ENCODE measurements at places on chromosomes 6 and 20. TPM values are rescaled to one million over a fixed set of nuclear protein-coding genes. Genes with fewer than 3 reads are reported as not detected.
A peak's percentile ranks its signal among the peaks of the same experiment; 100 is the strongest.

CALHM6 gene
- 1.4 TPM for total RNA-seq

PRL gene
- not detected for total RNA-seq

VSX1 gene
- not detected for total RNA-seq

SH3BGRL2 gene
- total RNA-seq = 44.3 TPM

LY6G6F gene
- not detected for total RNA-seq

COL12A1 gene
- 20.4 TPM for total RNA-seq

SIRPA gene
- 28.3 TPM for total RNA-seq

ABHD16B gene
- total RNA-seq = 0.24 TPM

ENTPD6 gene
- 56.3 TPM for total RNA-seq

CDKN1A gene
- total RNA-seq = 33.7 TPM

ANGPT4 gene
- not detected for total RNA-seq

CST4 gene
- not detected for total RNA-seq

FHL5 gene
- not detected for total RNA-seq

SPATA25 gene
- total RNA-seq = 5.8 TPM

TFB1M gene
- total RNA-seq = 27.4 TPM

PGC gene
- not detected for total RNA-seq

MYO6 gene
- total RNA-seq = 122 TPM

LGSN gene
- not detected for total RNA-seq

TP53RK gene
- total RNA-seq = 19.2 TPM

TRIM40 gene
- total RNA-seq = 0.29 TPM

RHAG gene
- total RNA-seq = not detected

- DNase-seq = peak; percentile 44
Measured at GRCh38 chr6:6758915-6759654, 170.6 kb downstream of the LY86 start.

DNA sequence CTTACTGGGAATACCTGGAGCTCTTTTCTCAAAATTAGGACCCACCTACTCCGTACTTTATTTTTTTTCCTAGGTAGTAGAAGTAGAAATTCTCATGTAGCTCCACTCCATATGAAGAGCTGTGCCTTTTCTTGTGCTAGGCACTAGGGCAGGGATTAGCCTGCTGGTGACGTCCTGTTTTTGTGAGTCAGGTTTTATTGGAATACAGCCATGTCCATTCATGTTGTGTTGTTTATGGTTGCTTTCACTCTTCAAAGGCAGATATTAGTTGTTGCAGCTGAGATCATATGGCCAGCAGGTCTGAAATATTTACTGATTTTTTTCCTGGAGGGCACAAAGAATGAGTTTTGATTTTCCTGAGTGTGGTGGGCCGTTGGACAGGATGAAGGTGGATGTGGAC is 20.5 kb downstream of the XRN2 start:
- no peak for DNase-seq

- no peak for DNase-seq
Measured at GRCh38 chr6:12173661-12174060, 116.5 kb upstream of the EDN1 start.

- no peak for DNase-seq
Measured at GRCh38 chr6:5383856-5384255, 122.5 kb downstream of the FARS2 start.

DNA sequence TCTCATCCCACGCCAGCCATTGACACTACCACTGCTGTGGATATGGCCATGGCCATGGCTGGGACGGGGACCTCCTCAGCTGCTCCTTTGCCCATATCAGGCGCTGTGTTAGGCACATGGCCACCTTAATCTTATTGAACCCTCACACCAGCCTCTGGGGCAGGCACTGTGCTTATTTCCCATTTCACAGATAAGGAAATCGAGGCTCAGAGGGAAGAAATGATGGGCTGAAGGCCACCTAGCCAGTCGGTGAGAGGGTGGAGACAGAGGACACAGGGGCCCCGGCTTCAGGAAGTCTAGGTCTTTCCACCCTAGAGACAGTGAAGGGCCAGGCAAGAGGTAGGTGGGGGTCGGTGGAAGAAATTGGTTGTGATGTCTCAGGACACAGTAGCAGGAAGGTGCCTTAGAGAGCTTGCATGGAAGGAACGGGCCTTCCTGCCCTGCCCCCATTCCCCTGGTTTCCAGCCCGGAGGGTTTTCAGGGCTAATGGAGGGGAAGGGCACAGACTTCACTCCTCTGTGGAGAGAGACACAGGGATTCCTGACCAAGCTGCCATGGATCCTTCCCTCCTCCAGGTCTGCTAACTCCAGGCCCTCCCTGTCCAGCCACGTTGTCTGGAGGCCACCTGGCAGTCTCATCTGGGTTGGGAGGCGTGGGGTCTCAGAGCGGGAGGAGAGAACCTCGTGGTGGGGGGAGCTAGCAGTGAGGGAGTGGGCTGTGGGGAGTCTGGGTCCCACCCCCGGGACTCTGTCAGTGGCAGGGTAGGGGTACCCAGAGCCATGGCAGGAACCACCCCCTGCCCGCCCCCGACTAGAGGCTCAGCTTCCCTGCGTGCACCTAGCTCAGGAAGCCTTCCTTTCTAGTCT is 120.4 kb downstream of the VEGFA start:
- no peak for DNase-seq

- no peak for DNase-seq
Measured at GRCh38 chr20:1335961-1336698, 7.2 kb upstream of the SDCBP2 start.

- DNase-seq = no peak
Measured at GRCh38 chr6:11212664-11213063, 19.8 kb downstream of the NEDD9 start.

GRCh38 chr6:138406443-138406842 is 2.4 kb downstream of the HEBP2 start:
- peak; percentile 10 for DNase-seq

- no peak for DNase-seq
Measured at GRCh38 chr20:39038495-39038894, 76.4 kb downstream of the DHX35 start.

DNA sequence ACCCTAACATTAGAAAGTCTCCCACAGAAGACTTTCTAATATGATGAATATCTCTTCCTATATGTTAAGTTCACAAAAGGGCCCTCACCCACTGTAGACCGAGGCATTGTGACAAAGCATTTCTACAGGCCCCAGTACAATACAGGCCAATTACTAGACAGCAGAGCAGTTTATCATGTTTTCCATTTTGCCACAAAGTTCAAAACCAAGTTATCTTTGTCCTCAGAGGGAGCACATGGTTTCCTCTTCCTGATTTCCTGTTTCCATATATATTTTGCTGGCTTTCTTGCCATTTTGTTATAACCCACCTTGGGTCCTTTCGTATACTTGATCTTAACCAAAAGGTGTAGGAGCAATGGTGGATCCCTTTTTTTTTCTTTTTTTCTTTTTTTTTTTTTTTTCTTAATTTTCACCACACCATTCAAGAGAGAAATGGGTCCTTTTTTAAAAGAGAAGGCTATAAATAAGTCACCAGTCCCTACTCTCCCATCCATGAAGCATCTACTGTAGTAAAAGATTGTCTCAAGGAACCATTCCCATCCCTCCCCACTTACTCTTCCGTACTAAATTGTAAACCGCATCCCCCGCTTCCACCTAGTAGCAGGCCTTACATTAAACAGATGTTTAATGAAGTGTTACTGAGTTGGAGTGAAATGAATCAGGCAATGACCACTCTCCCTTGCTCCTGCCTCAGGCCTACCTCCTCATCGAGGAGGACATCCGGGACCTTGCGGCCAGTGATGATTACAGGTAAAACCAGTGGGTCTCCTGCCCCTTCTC is 2.1 kb upstream of the UBE2C start:
- DNase-seq = no peak

DNA sequence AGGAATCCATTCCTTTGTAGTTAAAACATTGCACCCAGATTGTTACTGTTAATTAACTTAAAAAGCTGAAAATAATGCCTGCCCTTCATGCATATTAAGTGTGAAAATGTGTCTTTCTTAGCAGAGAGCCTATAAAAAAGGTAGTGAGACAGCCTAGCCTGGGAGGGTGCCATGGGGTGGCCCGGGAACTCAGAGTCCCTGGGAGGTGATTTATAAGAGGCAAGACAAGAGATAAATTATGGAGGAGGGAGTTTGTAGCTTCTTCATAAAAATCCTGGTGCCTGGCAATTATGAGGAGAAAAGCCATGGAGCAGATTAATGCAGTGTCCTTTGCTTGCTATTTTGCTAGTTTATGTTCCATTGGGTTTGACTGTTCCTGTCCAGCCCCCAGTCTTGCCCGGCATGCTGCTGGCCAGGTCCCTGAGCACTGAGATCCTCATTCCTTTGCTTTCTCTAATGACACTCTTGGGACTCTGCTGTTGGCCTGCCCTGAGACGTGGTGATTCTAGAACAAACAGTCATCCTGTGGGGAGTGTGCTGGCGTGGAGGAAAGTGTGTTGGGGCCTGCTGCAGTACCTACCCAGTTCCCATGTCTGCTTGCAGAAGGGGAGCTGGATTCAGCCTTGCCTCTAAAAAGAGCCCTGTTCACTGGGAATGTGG is 4.2 kb downstream of the MLN start:
- no peak for DNase-seq

DNA sequence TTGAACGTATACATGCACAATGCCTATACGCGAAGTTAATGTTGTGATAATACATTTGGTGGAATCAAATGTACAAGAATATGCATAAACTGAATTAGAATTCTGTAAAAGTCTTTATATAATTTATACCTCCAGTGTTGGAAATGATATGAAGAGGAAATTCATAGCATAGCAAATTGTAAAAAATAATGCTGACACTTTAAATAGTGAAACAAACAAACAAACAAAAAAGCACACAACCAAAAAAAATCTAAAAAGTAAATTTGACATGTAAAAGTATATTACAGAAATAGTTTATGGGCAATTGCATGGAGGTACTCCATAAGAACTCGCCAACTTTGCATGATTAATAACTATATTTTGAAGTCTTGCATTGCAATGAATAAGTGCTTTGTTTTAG is 780.9 kb downstream of the TBC1D32 start:
- DNase-seq = no peak

- no peak for DNase-seq
Measured at GRCh38 chr6:102936959-102937358, 1543.5 kb downstream of the GRIK2 start.

DNA sequence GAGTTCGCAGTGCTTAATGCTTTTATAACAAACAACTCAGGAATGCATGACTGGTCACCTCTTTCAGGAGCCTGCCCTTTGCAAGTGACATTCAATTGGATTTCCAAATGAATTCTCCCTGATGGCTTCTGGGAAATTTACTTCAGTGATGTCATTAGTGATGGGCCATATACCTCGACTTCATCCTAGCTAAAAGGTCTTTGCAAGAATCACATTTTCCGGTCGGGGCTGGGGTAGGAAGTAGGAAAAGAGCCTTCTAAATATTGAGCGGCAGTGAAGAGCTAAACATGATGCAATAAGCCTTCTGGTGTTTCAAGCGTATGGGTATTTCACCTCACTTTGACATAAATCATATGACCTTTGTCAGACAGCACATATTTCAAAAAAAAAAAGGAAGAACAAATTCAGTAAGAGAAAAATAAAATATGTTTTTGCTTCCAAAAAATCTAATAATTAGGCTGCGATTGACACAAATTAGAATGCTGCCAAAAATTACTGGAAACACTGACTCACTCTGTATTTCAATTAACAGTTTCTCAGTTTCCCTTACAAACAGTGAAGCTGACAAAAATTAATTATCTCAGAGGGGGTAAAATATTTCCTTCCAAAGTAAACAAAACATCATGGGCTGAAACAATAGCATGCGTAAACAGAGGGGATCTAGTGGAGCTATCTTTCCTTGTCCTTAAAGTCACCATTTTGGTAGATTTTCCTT is 39.8 kb downstream of the ADTRP start:
- DNase-seq = no peak

DNA sequence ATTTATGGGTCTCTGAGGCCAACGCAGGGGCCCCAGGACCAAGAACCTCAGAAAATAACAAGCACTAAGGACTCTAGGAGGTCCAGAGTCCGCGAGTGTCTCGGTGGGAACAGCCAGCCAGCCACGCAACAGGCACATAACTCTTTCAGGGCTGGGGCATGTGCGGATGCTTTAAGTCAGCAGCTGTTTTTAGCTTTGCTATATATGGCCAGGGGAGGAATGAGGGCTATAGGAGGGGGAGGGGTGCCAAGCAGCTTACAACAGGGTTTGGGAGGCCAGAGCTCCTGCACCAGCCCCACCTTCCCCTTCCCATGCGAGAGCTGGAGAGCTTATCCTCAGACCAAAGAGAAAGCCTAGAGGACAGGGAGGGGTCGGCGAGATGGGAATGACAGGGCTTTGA is 6.2 kb downstream of the JPH2 start:
- DNase-seq = no peak

GRCh38 chr6:87473419-87473903 is 687 bp downstream of the SLC35A1 start:
- peak; percentile 22 for DNase-seq

- no peak for DNase-seq
Measured at GRCh38 chr20:60131375-60131774, 173.2 kb downstream of the CDH26 start.

GRCh38 chr6:129859524-129859923 is 1.6 kb downstream of the TMEM244 start:
- DNase-seq = no peak

DNA sequence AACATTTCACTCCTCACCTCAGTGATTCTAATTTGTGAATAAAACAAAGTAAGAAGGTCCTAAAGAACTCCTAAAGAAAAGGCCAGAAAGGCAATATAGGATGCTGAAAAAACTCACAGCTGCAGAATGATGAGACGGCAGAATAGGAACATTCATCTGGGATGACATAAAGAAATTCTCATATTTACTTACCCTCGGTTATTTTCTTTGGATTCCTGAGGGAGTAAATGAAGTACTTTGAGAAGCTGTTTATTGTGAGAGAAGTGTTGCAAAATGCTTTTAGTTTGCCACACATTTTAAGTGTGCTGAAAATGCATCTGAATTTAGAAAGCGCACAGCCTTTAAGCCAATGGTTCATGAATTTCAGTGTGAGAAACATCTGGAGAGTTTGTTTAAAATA is 35.7 kb upstream of the RBL1 start:
- DNase-seq = no peak

DNA sequence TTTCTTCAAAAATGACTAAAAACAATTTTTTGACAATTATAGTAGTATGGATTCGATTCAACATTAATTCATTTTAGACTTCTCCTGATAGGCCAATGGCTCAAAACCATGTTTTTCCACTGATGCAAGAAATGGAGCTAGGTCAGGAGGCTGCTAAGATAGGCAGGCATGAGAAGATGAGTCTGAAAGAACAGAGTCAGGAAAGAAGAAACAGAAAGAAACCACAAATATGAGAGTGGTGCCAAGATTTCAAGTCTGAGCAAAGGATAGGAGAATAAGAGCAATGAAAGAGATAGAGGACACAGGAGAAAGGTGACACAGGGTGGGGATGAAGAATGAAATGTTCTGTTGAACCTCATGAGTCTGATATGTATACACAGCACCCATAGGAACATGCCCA is 112.2 kb downstream of the TASP1 start:
- no peak for DNase-seq

DNA sequence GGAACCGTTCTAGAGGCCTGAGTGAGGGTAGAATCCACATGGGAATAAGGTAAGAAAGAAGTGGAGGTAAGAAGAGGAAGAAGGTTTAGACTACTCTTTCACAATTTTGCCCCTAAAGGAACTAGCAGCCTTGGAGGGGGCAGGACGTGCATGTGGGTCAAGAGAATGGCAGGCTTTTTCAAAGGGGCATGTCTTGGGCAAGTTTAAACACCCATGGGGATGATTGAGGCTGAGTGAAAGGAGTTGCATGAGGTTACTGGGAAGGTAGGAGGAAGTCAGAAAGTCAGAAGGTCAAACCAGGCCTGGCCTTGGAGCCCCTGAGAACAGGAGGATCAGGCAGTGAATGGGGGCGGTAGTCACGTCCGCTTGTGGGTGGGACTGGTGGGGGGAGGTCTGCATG is 10.2 kb downstream of the ADA start:
- no peak for DNase-seq

GRCh38 chr6:10554826-10555225 is 33.7 kb downstream of the GCNT2 start:
- no peak for DNase-seq

All from Calu3 (cell line).